ENCODE measurements at places on chromosomes 3 and 15.

DNA sequence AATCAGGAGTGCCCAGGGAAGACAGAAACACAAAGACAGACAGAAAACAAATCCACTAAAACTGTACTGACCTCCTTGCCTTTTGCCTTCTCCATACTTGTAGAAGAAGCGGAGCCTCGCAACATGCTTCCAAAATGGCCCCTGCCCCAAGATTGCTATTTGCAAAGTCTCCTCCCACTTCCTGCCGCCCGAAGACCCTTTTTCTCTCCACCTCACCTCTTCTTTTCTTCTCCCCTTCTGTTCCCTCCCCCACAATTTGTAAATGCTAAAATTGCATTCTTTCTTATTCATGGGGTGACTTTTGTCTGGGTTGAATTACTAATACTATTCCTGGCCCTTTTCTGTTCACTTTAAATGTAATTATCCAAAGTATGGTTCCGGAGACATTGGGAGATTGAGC is at the start of gene DPPA4:
Gene DPPA4, minus strand, starts transcription at position 154 of the 400 bp plus-strand sequence. Its CDS starts 29 bp downstream, at position 125.
- no peak for DNase-seq

DNA sequence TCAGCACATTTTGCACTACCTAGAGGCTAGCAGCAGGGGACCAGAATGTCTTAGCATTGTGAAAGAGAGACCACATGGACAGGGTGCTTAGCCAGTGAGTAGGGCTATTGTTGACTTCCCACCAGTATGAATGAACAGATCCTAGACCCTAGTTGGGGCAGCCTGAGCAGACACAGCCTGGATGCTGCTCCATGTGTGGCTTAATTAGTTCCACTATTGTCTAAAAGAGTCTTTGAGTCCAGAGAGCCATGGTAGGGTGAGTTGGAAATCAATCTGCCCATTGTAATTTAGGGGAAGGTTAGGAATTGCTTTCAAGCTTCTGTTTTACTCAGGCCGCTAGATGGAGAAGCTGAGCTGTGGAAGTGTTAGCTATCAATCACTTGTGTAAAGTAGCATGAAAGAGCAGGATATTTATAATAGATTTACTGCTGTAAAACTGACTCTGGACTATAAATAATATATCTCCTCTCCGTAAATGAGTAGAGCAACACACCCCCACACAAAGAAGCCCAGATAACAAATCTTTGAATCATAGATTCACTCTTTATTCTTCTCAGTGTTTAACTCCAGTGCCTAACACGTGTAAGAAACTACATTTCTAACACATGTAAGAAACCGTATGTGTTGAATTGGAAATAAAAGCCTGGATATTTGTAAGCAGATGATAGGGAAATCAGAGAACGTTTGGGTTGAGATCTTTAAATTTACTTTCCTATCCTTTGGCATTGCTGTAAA is 4.1 kb upstream of the GCSAM start:
- peak; percentile 64 for DNase-seq

- no peak for DNase-seq
These were observed 270.6 kb downstream of the CLSTN2 start for GRCh38 chr3:140205598-140205997.

GRCh38 chr3:192940129-192940528 is 22.5 kb upstream of the MB21D2 start:
- DNase-seq = peak; percentile 70

DNA sequence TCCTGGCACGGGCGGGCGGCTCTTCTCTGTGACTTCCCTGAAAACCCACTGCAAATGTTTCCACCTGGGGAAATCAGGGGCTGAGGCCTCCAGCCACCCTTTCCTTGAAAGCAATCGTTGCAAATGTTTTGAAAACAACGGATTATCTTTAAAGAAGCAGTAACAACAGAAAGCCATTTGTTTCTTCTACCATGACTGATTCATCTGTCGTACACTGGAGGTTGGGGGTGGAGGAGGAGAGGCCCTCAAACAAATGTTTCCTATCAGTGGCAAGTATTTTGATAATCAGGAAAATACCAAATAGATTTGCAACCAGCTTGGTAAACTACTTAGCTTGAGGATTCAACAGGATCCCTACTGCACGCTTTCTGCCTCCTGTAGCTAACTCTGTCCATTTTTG is 114.9 kb downstream of the PDZRN3 start:
- no peak for DNase-seq

GRCh38 chr3:15645246-15645645 is 43.7 kb downstream of the BTD start:
- no peak for DNase-seq

- DNase-seq = peak; percentile 88
These were observed 339.0 kb upstream of the NR2E3 start for GRCh38 chr15:71471347-71471746.

GRCh38 chr3:37971467-37971866 is 19.1 kb upstream of the VILL start:
- no peak for DNase-seq

DNA sequence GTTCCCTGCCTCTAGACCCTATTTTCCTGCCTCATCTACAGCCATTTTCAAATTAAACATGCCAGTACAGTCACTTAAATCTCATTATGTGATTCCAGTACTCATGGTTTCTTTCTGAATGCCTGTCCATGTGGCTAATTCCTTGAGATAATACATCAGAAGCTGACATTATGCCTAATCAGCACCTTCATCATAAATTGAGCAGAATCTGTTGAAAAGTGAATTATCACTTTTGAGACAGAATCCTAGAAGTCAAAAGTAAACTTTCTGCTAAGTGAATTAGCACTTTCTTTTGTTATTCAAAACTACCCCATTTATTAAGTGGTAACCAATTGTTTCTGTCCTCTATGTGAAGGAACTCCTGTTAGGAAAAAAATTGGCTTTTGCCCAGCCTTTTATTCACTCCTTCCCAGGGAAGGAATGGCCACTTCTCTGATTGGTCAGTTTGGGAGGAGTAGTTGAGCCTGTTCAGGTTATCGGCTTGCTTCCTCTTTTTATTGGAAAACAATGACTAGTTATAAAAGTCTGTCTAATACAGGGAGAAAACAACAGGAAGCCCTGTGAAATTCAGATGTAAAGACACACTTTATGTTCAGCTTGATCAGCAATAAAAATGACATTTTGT is 40.5 kb downstream of the OSTN start:
- DNase-seq = peak; percentile 22

GRCh38 chr15:73821181-73821580 is 52.2 kb upstream of the TBC1D21 start:
- no peak for DNase-seq

- no peak for DNase-seq
These were observed 279.2 kb downstream of the EDEM1 start for GRCh38 chr3:5466717-5467116.

DNA sequence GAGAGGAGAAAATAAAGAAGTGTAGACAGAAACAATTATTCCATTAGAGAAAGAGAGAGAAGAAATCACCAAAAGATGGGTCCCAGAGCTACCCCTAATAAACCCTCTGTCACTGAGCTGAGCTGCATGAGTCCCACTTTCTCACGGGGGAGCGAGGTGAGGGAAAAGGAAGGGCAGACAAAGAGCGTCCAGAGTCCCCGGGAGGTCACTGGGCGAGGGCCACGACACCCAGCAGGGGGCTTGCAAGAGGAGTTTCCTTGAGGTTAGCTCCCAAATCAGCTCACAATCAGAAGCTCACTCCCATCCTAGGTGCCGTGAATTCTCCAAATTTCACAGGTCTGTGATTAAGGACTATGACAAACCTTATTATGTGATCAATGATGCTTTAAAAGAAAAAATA is 62.3 kb downstream of the XXYLT1 start:
- DNase-seq = no peak

DNA sequence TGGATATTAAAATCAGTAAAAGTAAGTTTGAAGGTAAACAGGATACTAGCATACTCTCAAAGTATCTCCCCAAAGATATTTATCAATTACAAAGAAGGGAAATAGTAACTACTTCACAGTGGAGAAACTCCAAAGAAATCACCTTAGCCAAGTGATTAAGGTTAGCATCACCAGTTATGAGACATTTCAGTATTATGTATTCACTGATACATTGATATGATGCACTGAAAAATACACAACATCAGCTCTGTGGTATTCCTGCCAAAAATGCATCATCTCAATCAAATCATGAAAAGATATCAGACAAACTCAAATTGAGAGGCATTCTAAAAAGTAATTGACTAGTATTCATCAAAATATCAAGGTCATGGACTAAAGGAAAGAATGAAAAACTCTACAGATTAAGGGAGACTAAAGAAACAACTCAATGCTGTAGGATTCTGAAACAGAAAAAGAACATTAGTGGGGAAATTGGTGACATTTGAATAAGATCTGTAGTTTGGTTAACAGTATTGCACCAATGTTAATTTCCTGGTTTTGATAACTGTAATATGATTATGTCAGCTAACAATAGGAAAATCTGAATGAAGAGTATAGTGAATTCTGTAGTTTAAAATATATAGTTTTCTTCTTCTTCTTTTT is 215.4 kb downstream of the UACA start:
- DNase-seq = peak; percentile 19

GRCh38 chr3:178127221-178127620 is 409.0 kb upstream of the KCNMB2 start:
- DNase-seq = no peak

GRCh38 chr15:47767035-47767434 is 49.7 kb downstream of the SEMA6D start:
- DNase-seq = no peak

GRCh38 chr3:107657971-107658370 is 135.2 kb downstream of the BBX start:
- peak; percentile 75 for DNase-seq

GRCh38 chr15:57481038-57481705 is 104.9 kb downstream of the CGNL1 start:
- DNase-seq = peak; percentile 60

- DNase-seq = no peak
These were observed 12.0 kb upstream of the GRIP2 start for GRCh38 chr3:14552041-14552648.

GRCh38 chr3:5078151-5078550 is 43.9 kb upstream of the ARL8B start:
- peak; percentile 92 for DNase-seq

DNA sequence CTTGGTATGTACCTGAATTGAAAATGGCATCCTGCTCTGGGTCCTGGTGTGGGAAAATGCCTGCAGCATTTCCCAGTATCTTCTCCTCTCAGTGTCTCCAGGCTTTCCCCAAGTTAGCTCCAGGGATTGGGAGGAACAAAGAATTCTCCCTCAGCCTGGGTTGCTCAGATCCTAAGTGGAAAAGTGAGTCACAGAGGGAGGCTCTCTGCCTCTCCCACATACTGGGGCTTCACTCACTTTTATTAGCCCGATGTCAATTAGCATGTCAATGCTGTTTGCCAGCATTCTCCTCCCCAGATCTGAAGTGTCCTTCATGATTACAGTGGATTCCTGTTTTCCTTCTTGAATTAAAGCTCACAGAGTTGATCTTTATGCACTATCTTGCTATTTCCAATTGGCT is 655.0 kb downstream of the EPHA3 start:
- no peak for DNase-seq

GRCh38 chr3:127252446-127252845 is 35.4 kb downstream of the PRR20G start:
- no peak for DNase-seq

DNA sequence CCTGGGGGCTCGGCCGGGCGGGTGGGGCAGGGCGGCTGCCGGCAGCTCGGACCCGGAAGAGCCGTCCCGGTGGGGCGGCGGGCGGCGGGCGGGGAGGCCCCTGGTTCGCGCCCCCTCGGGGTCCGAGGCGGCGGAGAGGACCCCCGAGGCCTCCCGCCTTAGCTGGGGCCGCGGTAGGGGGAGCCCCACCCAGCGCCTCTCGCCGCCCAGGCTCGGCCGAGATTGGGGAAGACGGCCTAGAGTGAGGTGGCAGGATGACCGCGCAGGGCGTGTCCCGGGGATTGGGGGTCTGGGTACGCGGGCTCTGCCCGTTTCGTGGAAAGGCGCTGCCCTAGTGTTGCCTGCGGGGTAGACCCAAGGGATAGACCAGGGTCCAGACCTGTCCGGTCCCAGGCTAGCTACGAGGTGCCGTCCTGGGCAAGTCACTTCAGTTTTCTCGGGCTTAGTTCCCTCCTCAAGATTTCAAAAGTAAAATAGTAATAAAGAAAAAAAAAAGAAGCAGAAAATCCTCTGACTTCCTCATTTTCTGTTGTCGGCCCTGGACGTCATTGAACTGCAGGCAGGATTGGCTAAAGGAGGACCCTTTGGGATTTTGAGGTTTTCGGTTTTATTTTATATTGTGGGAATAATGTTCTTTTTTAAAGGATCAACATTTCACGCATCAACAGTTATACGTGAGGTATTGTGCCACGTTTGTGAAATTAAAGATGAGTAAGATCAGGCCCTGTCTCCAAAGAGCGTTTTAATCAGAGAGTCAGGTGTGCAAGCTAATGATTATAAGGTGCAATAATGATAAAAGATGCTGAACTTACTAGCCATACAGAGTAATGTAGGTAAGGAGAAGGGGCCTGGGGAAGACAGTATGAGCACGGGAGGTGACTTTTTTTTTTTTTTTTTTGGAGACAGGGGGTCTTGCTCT is 679 bp downstream of the IQGAP1 start:
- DNase-seq = no peak

DNA sequence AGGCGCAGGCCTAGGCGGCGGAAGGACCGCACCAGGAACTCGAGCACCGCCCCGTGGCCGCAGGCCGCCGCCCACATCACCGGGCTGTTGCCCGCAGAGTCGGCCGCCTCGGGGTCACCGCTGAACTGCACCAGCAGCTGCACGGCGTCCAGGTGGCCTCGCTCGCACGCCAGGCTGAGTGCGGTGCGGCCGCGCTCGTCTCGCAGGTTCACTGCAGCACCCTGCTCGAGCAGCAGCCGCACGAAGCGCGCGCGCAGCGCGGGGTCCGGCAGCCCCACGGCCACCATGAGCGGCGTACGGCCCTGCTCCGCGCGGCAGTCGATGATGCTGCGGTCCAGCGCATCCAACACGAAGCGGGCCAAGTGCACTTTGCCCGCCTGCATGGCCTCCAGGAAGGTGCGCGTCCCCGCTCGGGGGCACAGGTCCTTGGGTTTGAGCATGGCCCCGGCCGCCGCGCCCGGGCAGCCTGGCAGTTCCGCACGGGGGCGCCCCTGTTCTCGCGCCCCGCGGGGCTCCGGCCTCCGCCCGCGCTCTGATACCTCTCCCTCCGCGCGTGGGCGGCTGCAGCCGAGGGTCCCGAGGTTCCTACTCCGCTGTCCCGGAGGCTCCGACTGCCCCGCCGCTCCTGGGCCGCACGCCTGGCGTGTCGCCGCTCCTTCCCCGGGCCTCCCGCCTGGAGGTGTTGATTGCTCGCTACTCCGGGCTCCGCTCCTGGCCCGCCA is 556 bp downstream of the ANKRD63 start:
- DNase-seq = no peak

- DNase-seq = no peak
These were observed 111.0 kb downstream of the SEMA5B start for GRCh38 chr3:122916580-122916979.

All from bronchial epithelial cell (primary cell).